Naive B cell (primary cell): ENCODE measurements at places on chromosomes 1 and 21.

GRCh38 chr1:15989776-15990175 lies 13.9 kb upstream of the ZBTB17 start:
- DNase-seq, result no peak

DNA sequence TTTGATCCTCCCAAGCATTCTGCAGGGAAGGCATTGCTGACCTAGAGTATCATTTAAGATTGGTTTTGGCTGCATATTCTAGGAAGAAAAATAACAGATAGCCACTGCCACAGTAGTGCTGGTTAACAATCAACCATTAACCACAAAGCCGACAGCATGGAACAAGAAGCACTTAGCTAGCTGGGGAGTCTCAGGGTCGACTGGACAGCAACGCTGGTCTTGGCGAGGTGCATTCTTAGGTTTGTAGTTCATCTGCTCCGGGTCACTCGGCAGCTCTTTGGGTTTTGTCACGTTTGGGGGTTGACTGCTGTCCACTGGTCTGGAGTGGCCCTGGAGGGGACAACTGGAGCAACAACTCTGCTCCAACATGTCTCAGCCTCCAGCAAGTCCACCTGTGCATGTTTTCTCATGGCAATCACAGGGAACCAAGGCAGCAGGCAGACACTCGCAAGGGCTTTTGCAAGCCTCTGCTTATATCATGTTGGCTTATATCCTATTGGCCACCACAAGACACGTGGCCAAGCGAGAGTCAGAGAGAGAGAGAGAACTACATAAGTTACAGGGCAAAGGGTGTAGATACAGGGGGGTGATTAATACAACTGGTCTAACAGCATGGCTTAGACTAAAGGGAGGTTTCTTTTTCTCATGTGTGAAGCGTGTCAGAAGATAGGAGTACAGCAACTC lies 99.5 kb downstream of the LACTBL1 start:
- no peak for DNase-seq

- DNase-seq, result no peak
Measured at GRCh38 chr1:54871275-54872035, 15.5 kb downstream of the DHCR24 start.

DNA sequence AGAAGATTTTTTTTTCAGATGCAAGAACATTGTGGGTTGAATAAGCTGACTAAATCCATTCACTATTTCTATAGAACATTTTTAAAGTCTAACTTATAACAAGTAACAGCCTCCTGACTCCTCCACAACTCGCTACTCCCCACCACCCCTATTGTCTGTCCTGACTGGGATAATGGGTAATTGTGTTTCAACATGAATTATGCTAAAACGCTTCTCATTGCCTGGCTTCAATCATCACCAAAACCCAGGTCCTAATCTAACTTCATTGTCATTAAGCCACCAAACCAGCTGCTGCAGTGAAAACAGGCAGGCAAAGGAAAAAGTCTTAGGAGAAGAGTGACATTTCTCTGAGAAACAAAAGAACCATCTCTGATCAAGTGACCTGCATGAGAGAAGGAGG lies 30.0 kb downstream of the TNR start:
- DNase-seq, result no peak

GRCh38 chr1:20302108-20302471 lies 11.4 kb downstream of the VWA5B1 start:
- no peak for DNase-seq

DNA sequence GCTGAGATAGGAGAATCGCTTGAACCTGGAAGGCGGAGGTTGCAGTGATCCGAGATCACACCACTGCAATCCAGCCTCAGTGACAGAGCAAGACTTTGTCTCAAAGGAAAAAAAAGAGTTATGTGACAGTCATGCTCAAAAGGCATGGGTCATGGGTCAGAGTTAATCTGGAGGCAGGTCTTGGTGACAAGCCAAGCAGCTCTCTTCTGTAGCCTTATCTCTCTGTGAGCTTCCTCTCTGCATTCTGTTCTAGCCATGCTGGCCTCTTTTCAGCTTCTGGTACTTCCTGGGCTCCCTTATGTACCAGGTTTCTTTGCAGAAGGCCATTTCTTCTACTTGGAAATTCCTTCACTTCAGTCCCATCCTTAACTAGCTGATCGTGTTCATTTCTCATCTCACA lies 63.6 kb downstream of the NGF start:
- DNase-seq, result no peak

GRCh38 chr1:116377541-116378529 lies 4.8 kb downstream of the ATP1A1 start:
- DNase-seq, result peak; percentile 39

GRCh38 chr1:44807364-44808062 lies 362 bp upstream of the DYNLT4 start:
- DNase-seq, result peak; percentile 81

DNA sequence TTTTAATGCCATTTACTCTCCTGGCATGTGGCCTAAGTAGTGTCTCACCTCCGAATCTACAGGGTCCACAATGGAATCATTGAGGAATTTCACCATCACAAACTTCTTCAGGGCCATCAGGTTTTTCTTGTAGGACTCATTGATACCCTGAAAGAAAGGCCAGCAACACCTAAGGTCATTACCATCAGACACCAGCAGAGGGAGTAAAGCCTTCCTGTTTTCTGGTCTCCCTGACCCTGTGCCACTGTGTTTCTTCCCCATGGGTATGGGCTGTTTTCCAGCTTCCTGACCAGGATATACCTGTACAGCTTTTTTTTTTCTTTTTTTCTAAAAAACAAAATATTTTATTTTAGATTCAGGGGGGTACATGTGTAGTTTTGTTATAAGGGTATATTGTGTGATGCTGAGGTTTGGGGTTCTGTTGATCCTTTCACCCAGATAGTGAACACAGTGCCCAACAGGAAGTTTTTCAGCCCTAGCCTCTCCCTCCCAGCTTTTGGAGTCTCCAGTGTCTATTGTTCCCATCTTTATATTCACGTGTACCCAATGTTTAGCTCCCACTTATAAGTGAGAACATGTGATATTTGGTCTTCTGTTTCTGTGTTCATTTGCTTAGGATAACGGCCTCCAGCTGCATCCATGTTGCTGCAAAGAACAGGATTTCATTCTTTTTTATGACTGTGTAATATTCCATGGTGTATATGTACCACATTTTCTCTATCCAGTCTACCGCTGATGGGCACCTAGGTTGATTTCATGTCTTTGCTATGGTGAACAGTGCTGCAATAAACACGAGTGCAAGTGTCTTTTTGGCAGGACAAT lies 18.3 kb downstream of the PPT1 start:
- peak; percentile 46 for DNase-seq
